Nephron progenitor cell (in vitro differentiated cells): ENCODE measurements at places on chromosomes 13 and 19.
A peak's percentile ranks its signal among the peaks of the same experiment; 100 is the strongest.

DNA sequence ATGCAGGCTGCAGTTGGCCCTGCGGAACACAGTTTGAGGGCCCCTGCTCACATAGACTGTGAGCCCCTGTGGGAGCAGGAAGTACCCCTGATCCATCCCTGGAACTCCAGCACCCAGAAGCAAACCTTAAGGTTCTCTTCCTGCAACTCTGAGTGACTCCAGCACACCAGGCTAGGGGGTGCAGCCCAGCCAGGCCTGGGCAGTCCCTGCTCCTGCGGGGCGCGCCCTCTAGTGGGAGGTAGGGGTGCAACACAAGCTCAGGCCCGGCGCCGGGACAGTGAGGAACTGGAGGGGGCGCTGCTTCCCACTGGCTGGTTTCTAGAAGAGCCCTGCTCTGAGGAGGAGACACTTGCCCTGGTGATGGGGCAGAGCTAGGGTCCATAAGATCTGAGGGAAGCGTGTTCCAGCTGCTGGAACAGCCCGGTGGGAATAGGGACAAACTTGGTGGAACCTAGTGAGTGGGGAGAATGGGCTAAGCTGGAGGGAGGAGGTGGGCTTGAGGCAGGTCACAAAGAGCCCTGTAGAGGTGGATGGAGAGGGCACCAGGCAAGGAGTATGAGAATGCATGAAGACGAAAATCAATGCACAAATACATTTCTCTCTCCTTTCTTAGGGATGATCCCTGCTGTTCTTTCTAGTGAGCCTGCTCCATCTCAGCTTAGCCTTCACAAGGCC lies 5.0 kb downstream of the ZSCAN5A start:
- peaks cover 18% of the 10 kb centered on the region for H3K4me1 ChIP-seq
- H3K27ac ChIP-seq, result no peak overlapping the region
- peaks cover 66% of the 10 kb centered on the region for H3K36me3 ChIP-seq
- H3K4me3 ChIP-seq, result no peak overlapping the region
- H3K27me3 ChIP-seq, result peaks cover 3% of the 10 kb centered on the region

GRCh38 chr13:20359335-20359734 lies 127.2 kb upstream of the GJB6 start:
- no peaks in the 10 kb centered on the region for H3K36me3 ChIP-seq
- DNase-seq, result no peak
- peaks cover 20% of the 10 kb centered on the region for H3K4me1 ChIP-seq
- H3K4me3 ChIP-seq, result no peak overlapping the region
- peaks cover 12% of the 10 kb centered on the region for H3K27me3 ChIP-seq

- H3K27ac ChIP-seq, result no peak overlapping the region
Observed at GRCh38 chr13:99604636-99605035, 103.4 kb downstream of the TM9SF2 start.

DNA sequence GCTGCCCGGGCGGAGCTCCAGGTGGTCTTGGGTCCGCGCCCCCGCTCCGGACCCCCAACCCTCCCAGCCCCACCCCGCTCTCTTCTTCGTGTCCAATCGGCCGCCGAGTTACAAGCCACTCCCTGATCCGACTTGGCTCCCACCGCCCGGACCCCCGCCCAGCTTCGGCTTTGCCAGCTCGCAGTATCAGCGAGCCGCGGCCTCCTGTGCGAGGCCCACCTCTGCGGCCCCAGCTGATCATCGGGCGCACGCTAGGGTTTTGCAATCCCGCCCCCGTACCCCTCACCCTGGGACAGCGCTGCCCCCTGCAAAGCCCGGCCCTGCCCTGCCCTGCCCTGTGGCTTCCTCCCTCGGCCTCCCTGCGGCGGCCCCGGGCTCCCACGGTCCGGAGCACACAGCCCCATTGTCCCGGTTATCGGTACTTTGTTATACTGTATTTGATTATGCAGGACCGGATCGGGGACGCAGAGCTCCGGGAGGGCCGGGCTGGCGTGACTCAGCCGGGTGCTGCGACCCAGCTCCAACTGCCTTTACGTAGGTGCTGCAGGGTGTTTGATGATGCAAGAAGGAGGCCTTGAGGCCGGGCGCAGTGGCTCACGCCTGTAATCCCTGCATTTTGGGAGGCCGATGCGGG lies 598 bp upstream of the LPAR2 start:
- peak; percentile 85 for DNase-seq
- no peak overlapping the region for H3K27ac ChIP-seq
- H3K4me1 ChIP-seq, result peaks cover 28% of the 10 kb centered on the region

DNA sequence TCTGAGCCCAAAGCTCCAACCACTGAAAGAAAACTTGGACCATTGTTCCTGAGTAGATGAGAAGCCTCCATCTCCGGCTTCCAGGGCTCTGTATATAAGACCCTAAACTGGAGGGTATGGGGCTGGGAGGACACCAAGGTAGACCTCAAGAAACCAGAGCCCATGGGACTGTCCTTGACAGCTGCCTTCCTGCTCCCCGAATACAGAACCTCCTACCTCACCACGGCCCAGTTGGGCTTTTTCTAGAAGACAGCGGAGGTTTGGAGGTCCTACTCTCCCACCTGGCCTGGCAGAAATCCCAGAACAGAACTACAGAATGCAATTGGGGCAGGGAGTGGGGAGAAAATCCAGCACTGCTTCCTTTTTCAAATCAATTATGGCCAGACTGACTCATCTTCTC lies 177.3 kb upstream of the ZNF507 start:
- H3K4me1 ChIP-seq, result peaks cover 34% of the 10 kb centered on the region
- no peaks in the 10 kb centered on the region for H3K36me3 ChIP-seq
- no peak for DNase-seq
- no peak overlapping the region for H3K4me3 ChIP-seq
- H3K27ac ChIP-seq, result no peak overlapping the region
